ENCODE measurements at places on chromosomes 6 and 20.
A peak's percentile ranks its signal among the peaks of the same experiment; 100 is the strongest.

DNA sequence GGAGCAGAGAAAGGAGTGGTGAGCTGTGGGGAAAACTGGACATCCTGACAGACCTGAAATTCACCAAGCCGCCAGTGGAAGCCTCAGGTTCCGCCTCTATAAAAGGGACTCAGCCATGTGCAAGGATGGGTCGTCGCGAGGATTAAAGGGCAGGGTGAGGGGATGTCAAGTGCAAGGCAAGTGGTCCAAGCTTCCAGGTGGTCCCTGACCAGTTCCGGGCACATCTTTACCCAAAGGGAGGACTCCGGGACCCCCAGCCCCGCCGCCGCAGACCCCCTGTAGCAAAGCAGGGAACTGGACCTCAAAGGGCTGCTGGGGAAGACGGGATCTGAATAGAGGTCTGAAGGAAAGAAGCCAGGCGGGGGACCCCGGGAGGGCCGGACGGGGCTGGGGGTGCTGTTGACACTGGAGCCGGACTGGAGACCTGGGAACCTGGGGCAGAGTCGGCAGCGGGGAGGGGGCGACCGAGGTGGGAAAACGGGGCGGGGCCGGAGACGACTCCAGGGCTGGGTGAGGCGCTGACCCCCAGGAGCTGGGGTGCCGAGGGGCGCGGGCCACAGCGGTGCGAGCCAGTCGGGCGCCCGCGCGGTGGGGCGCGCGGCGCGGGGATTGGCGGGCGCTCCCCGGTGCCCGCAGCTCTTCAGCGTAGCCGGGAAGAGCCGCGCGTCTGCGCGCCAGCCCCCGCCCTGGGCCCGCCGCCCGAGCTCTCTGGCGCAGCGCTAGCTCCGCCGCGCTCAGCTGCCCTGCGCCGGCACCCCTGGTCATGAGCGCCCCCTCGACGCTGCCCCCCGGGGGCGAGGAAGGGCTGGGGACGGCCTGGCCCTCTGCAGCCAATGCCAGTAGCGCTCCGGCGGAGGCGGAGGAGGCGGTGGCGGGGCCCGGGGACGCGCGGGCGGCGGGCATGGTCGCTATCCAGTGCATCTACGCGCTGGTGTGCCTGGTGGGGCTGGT lies at the start of gene SSTR4:
Gene SSTR4 (plus strand): TSS at position 592 of the 951 bp plus-strand sequence. CDS start 172 bp downstream, at position 764.
- DNase-seq = no peak

DNA sequence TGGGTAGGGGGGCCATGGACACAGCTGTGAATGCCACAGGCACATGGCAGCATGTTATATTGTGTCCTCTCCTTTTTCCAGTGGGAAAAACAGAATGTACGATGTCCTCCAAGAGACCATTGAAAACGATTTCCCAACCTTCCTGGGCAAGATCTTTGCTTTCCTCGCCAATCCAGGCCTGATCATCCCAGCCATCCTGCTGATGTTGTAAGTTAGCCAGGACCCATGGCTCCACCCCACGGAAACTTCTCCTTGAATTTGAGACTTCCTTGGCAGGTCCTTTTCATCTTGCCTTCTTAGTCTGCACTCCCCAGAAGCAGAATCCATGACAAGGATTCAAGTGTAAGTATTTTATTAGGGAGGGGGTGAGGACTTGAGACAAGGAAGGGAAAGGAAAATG lies 28.2 kb upstream of the NOP56 start:
- DNase-seq = no peak

- no peak for DNase-seq
These were observed 445.7 kb downstream of the CDC5L start for GRCh38 chr6:44833248-44833647.

DNA sequence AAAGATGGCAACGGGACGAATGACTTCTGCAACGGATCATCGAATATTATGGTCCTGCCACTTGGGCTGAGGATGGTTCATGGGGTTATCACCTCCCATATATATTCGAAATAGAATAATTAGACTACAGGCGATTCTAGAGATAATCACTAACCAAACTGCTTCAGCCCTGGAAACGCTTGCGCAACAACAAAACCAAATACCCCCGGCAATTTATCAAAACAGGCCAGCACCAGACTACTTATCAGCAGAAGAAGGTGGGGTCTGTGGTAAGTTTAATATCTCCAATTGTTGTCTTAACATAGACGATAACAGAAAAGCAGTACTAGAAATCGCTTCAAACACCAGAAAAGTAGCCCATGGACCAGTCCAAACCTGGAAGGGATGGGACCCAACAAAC lies 31.0 kb upstream of the ULBP3 start:
- no peak for DNase-seq

DNA sequence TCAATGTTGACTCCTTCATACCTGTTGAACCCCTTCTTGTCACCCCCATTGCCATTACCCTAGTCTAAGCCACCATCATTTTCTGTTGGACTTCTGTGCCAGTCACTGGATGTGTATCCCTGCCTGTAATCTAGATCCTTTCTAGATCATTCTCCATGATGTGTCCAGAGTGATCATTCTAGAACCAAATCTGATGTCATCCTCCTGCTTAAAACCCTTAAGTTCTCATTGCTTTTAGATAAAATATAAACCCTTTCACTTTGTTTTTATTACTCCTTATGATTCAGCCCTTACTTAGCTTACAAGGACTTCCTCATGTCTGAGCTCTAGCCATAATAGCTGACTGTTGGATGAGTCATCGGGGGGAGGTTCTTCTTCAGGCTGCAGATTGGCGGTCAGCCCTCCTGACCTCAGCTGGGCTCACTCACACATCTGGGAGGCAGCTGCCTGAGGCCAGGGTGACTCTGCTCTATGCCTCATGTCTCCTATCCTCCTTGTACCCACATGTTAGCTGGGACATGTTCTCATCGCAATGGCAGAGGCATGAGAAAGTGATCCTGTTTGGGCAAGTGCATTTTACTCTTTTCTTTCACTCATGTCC lies 287.6 kb downstream of the ESR1 start:
- peak; percentile 95 for DNase-seq

DNA sequence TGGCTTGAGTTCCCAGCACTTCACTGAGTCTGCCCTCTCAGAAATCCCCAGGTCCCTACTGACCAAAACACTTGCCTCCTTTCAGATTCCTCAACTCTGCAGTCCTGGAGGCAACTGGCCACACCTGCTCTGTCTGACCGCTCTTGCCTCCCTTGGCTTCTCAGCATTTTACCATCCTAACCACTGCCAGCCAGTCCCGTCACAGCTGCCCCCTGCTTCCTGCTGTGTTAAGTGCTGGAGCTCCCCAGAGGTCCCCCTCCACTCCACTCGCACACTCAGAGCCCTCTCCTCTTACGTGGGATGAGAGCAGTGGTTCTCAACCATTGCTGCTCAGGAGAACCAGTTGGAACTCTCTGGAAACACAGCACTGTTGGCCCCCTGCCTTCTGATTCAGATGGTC lies 20.5 kb downstream of the ADAT2 start:
- no peak for DNase-seq

- no peak for DNase-seq
These were observed 1642.2 kb downstream of the KHDRBS2 start for GRCh38 chr6:60643870-60644269.

- DNase-seq = peak; percentile 67
These were observed 72.3 kb downstream of the MRPL14 start for GRCh38 chr6:44054721-44055559.

- DNase-seq = no peak
These were observed 181.2 kb upstream of the CCN2 start for GRCh38 chr6:132132422-132132821.

- peak; percentile 10 for DNase-seq
These were observed 74.1 kb upstream of the TCF21 start for GRCh38 chr6:133814797-133815196.

GRCh38 chr20:50121858-50122271 lies 8.9 kb upstream of the UBE2V1 start:
- peak; percentile 70 for DNase-seq

GRCh38 chr6:142696123-142697000 lies 248.6 kb downstream of the HIVEP2 start:
- no peak for DNase-seq

GRCh38 chr6:143612186-143612585 lies 65.6 kb upstream of the PHACTR2 start:
- no peak for DNase-seq

DNA sequence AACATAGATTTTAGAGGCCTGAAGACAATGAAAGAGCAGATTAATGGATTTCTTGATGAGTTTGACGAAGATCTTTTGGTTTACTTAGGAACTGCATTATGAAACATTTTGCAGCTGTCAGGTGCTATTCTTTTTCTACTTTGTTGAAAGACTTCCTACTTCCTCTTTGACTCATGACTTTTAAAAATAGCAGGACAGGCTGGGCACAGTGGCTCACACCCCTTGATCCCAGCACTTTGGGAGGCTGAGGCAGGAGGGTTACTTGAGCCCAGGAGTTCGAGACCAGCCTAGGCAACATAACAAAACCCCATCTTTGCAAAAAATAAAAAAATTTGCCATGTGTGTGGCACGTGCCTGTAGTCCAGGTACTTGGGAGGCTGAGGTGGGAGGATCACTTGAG lies 52.0 kb downstream of the ITCH start:
- DNase-seq = no peak

- peak; percentile 72 for DNase-seq
These were observed 20.1 kb downstream of the MRPS18A start for GRCh38 chr6:43667245-43668150.

DNA sequence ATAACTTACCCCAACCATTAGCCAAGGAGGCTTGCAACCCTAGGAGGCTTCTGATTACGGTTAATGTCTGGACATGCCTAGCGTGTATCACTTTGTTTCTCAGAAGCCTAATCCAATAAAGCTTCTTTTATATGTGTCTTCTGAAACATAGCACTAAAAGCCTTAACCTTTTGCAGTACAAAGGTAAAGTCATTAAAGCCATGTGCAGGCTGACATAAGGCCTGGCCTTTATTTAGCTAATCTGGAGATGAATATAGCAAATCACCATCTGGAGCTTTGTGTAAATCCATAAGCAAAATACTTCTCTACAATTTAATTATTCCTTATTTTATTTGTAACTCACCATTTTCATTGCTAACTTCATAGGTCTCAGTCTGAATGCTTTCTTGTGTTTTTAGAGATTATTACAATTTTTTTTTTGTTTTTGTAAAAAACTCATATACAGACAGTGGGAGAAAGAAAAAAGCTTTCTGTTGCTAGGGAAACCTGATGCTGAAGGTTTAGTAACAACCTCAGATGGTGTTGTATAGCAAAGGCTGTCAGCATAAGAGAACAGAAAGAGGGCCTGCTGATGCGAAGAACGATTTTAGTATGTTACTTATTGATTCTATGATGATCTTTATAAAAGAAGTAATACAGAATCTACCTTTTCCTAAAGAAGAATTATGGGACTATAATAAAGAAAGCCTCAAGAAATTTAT lies at the start of gene EYS:
Gene EYS (minus strand): TSS at position 101 of the 701 bp plus-strand sequence. CDS start 211,816 bp downstream, outside the sequence.
- DNase-seq = no peak

- DNase-seq = no peak
These were observed 188.8 kb downstream of the TASP1 start for GRCh38 chr20:13449868-13450434.

DNA sequence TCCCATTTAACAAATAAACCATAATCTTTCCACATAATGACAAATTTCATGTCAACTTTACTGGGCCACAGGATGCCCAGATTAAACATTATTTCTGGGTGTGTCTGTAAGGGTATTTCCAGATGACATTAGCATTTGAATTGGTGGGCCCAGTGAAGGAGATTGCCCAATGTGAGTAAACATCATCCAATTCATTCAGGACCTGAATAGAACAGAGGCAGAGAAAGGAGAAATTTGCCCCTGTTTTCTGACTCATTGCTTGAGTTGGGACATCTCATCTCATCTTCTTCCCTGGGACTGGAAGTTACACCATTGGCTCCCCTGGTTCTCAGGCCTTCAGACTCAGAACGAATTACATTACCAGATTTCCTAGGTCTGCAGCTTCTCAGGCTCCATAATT lies 142.9 kb downstream of the TPBG start:
- no peak for DNase-seq

GRCh38 chr6:154478021-154478700 lies 32.3 kb downstream of the CNKSR3 start:
- no peak for DNase-seq

Measured in AG08395 (cell line).